Stimulated activated CD4-positive, alpha-beta T cell treated with anti-CD3 and anti-CD28 coated beads, Interleukin-12 subunit alpha, Interleukin-12 subunit beta, amount 100 ng/mL, for 48 hours (primary cell): ENCODE measurements at places on chromosomes 11 and 22.

DNA sequence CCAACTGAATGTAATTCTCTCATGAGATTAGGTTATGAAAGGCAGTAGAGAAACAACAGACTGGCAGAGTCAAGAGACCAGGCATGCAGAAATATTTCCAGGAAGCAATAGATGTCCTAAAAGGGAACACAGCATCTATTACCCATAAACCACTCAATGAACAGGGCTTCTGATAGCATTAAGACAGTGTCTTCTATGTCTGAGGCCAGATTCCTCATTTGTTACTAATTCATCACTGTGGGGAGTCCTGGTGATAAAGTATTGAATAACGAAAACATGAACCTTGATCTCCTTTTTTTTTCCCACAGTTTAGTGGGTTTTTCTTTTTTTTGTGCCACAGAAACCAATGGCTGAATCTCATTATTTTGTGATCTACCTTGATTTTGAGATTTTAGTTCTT lies 339.0 kb downstream of the METTL15 start:
- DNase-seq = no peak

- DNase-seq = no peak
Observed at GRCh38 chr22:29443452-29443851, 5.1 kb downstream of the RFPL1 start.

GRCh38 chr11:128042290-128042751 lies 545.0 kb downstream of the ETS1 start:
- DNase-seq = no peak

DNA sequence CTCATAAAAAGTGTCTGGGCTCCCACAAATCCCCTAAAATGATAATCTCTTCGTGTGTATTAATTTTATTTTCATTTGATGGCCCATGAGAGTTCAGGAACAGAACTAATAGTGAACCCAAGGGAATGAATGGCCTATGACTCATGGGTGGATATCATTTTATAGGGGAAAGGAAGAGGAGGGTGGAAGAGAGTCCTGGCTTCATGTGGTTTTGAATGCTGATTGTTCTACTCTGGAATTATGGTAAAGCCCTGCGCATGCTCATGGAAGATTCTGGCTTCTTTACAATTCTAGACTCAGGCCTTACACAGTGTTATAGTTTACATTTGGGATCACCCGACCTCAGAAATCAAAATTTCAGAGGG lies 35.2 kb downstream of the MAML2 start:
- DNase-seq = no peak

- no peak for DNase-seq
Observed at GRCh38 chr22:44491269-44492035, 6.6 kb downstream of the RTL6 start.

DNA sequence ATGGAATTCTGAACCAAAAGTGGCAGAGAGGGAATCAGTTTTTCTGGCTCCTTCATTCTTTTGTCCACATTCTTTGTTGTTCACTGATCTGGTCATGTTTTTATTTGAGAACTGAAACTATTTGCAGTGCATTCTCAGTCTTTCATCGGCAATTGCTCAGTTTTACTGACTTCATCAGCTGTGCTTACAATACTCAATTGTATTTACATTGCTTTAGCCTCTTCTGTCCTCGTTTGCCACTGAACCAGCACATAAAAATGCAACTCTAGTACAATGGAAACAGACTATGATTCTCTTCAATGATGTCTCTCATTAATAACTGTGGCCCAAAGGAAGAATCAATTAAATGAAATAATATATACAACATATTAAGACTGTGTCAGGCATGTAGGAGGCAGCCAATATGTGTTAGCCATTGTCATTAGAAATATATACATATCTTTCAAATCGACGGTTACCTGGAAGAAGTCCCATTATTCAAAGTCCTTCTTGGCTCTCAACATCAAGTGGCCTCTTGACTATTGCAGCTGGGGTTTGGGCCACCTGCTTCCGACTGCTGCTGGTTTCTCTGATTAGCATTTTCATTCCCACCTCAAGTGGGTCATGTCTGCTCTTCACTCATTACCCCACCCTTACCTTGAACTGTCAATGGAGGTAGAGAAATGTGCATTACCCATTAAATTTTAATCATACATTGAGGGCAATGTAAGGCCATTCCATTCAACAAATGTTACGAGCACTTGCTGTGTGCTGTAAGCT lies 600.1 kb downstream of the INSC start:
- DNase-seq = no peak
